ENCODE measurements at places on chromosomes 3 and 15.
A peak's percentile ranks its signal among the peaks of the same experiment; 100 is the strongest.

DNA sequence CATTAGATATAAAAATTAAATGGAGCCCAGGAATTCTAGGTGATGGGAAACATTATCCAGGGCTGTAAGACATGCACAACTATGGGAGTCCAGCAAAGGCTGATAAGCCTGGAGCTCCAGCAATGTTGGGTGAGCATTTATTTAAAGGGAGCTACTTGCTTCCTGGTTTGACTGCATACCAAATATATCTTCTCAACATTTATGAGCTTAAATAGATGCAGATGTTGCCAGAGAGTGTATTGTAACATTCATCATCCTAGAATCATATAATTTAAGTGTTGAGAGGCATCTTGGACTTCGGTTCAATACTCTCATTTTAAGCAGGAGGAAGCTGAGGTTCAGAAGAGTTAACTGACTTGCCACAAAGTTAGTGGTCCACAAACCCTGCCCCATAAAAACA, 12.2 kb upstream of the POLR2M start:
- no peak for DNase-seq

GRCh38 chr3:117144853-117145252, 435.3 kb downstream of the TUSC7 start:
- DNase-seq, result no peak

GRCh38 chr15:54307252-54307902, 329.1 kb downstream of the UNC13C start:
- DNase-seq, result no peak

GRCh38 chr3:158337110-158337509, 227.2 kb downstream of the RSRC1 start:
- DNase-seq, result no peak

GRCh38 chr3:143263852-143264513, 144.4 kb downstream of the CHST2 start:
- DNase-seq, result no peak

GRCh38 chr3:114496021-114496434, 202.2 kb downstream of the TIGIT start:
- no peak for DNase-seq

DNA sequence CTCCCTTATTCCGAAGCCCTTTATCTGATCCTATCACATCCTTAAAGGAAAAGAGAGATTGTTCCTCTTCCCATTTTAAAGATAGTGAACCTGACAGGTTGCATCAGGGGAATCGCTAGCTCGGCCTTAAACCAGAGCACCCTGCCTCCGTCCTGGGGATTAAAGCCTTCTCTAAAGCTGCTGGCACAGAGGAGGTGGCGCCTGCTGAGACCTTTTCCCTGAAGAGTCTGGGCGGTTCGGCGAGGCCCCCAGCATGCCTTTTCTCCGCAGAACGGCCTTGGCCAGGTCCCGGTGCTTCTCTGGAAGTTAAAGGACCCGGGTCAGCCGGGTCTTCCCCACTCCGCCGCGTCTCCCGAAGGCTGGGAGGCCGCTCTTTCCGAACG, 593 bp downstream of the FAM219B start:
- DNase-seq, result no peak

DNA sequence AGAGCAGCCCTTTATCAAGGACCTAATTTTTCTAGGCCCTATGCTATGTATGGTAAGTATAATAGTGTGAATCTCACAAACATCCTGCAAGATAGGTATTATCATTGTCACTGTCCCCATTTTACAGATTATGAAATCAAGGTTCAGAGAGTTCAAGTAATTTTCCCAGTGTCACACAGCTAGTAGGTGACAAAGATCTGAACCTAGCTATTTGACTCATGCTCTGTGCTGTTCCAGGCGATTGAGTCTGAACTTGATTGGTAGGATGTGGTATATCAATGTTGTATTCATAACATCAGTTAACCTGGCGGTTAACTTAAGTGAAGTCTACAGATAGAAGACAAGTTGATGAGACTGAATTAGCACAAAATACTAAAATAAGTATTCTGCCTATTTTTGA, 229.9 kb downstream of the CHST2 start:
- no peak for DNase-seq

GRCh38 chr3:114928989-114929640, 218.0 kb downstream of the ZBTB20 start:
- no peak for DNase-seq

GRCh38 chr3:171901615-171902312, 58.6 kb downstream of the TMEM212 start:
- DNase-seq, result no peak

- no peak for DNase-seq
Observed at GRCh38 chr3:56957522-56957921, 102.9 kb upstream of the SPATA12 start.

DNA sequence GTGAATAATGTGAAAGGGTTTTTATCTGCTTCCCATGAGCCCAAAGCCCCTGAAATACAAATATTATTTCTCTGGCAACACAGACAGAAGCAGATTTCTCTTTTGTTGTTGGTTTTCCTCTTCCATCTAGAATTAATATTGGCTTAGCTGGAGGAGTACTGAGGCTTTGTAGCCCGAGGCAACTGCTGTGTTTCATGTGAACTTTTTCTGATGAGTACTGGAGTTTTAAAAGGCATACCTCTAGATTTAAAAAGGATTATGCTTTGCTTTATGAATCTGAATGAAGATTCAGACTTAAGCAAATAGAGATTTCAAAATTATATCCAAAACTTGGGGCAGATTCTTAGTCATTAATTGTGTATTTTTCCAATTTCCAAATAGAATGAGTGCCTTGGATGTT, 50.9 kb downstream of the IQCH start:
- DNase-seq, result no peak

DNA sequence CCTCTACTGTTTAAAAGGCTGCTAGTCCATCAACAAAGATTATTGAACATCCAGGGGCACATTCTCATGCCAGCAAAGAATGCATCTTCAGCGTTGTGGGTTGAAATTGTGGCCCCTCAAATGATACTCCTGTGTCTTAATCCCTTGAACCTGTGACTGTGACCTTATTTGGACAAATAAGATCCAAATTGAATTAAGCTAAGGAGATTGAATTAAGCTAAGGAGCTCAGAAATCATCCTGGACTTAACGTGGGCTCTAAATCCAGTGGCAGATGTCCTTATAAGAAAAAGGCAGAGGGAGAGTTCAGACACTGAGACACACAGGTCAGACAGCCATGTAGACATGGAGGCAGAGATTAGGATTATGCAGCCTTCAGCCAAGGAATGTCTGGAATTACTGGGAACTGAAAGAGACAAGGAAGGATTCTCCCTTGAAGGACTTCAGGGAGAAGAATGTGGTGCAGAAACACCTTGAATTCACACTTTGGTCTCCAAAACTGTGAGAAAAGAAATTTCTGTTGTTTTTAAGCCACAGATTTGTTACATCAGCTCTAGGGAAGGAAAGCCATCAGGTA, 57.3 kb upstream of the SLC24A5 start:
- no peak for DNase-seq

GRCh38 chr3:107193116-107193515, 184.1 kb upstream of the CCDC54 start:
- DNase-seq, result no peak

- no peak for DNase-seq
Observed at GRCh38 chr3:108292450-108292849, 3.9 kb upstream of the HHLA2 start.

- DNase-seq, result no peak
Observed at GRCh38 chr15:40397688-40398412, 7.7 kb upstream of the IVD start.

- no peak for DNase-seq
Observed at GRCh38 chr3:173096140-173096539, 44.9 kb downstream of the SPATA16 start.

DNA sequence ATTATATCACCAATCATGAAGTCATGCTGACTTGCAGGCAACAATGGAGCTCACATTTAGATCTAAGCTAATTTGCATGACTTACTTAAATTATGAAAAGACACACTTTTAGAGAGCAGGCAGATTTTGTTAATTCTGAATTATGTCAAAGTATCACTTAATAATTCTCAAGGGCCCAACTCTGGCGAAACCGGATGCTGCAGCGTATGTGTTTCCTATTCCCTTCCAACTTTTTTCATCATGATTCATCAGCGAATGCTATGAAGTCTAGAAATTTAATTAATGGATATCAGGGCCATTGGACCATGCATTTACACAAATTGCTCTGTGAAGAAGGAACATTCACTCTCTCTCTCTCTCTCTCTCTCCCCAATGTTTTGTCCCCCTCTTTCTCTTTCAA, 63.5 kb upstream of the GOLGA8A start:
- no peak for DNase-seq

- no peak for DNase-seq
Observed at GRCh38 chr15:75620841-75621391, 4.6 kb downstream of the SNUPN start.

- DNase-seq, result no peak
Observed at GRCh38 chr3:188097791-188098190, 56.2 kb upstream of the LPP start.

GRCh38 chr15:96354731-96355567, 24.4 kb downstream of the NR2F2 start:
- DNase-seq, result no peak

DNA sequence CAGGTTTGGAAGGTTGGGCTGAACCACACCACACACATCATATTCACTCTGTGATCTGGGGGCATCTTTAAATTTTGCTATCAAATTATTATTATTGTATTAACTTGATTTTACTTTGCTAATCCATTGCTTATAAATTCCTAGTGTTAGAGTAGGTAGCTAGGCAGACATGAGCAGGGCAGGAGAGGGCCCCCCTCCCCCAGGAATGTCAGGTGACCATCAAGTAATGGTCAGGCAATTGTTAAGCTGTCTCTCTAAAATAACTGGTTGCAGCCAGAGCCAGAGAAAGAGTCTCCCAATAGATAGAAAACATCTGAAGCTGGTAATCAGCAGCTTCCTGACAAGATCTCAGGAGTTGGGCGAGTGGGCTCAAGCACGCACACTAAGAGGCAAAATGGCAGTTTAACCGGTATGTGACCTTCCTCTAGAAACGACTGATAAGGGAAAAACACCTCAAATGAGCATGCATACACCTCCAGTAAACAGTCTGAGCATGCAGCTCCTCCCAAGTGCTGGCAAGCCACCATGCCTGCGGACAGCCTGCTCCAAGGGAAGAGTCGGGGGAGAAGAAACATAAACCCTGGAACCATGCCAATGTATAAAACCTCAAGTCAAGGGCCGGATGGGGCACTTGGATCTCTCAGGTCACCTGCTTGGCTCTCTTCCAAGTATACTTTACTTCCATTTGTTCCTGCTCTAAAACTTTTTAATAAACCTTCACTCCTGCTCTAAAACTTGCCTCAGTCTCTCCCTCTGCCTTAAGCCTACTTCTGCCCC, 3.1 kb upstream of the CXCR6 start:
- DNase-seq, result no peak

DNA sequence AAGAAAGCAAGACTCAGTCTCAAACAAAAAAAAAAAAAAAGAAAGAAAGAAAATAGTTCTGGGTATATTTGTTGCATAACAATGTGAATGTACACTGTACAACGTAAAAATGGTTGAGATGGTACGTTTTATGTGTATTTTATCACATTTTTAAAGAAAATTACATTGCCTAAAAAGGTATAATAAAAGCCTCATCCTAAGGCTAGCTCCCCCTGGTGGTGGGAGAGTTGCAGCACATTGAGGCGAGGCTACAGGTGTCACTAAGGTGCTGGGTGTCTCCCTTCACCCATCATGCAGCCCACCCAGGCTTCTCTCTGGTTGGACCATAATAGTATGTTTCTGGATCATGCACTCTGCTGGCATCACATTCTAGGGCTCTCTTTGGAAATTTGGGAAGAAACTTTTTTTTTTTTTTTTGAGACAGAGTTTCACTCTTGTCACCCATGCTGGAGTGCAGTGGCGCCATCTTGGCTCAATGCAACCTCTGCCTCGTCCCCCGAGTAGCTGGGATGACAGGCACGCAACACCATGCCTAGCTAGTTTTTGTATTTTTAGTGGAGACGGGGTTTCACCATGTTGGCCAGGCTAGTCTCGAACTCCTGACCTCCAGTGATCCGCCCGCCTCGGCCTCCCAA, 12.4 kb upstream of the RAB11A start:
- DNase-seq, result peak; percentile 79

GRCh38 chr3:150247441-150247840, 160.7 kb upstream of the TSC22D2 start:
- DNase-seq, result no peak

- no peak for DNase-seq
Observed at GRCh38 chr3:188689101-188689574, 482.6 kb upstream of the TPRG1 start.

GRCh38 chr15:59299929-59300617, 72.6 kb downstream of the MYO1E start:
- peak; percentile 72 for DNase-seq

GRCh38 chr3:62669161-62669560, 206.1 kb downstream of the CADPS start:
- DNase-seq, result no peak

DNA sequence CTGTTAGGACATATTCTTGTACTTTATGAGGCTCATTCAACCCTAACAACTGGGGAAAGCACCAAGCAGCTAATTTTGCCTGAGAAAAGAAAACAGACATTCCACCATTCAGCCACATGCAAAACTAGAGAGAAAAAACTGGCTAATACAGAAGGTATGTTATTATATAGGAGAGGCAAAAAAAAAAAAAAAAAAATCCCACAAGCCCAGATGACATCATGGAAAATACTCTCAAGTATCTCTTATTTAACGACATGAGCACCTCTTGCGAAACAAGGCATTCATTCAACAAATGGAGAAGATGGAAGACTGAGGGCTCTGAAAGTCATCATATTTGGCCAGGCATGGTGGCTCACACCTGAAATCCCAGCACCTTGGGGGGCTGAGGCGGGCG, 61.5 kb downstream of the PRICKLE2 start:
- no peak for DNase-seq

- DNase-seq, result no peak
Observed at GRCh38 chr3:103705641-103706040, 1270.8 kb downstream of the ZPLD1 start.

DNA sequence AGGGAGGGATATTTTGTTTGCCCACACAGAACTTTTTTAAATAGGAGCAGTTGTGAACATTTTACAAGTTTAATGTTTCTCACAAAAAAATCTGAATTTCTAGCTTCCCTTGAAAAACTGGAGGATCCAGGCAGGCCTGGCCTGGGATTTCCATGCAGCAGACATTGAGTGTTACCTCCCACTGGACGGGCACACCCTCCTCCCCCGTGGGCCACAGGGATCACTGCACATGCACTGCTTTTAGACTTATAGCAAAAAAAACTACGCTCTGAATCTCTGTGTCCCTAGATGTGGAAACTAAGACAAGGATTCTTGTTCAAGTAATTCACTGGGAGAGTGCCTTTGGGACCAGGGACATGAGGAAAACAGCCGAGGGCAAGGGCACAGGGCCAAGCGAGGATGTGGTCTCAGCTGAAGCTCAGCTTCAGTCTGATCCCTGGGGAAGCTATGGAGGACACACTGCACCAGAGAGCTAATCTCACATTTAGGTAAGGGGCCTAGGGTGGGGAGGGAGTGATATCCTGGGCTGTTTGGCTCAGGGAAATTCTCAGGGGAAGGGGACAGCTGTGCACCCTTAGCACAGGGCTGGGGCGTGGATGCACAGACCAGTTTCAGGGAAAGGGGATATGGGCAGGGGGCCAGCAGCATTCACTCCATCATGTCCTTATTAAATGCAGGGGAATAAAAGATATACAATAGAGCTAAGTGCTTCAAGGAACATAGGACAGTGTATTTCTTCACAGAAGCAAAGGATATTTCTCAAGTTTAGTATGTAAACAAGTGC, 46.0 kb downstream of the FSIP1 start:
- DNase-seq, result no peak
